ENCODE measurements at places on chromosomes 13 and 19. TPM values are rescaled to one million over a fixed set of nuclear protein-coding genes. Genes with fewer than 3 reads are reported as not detected.

DNA sequence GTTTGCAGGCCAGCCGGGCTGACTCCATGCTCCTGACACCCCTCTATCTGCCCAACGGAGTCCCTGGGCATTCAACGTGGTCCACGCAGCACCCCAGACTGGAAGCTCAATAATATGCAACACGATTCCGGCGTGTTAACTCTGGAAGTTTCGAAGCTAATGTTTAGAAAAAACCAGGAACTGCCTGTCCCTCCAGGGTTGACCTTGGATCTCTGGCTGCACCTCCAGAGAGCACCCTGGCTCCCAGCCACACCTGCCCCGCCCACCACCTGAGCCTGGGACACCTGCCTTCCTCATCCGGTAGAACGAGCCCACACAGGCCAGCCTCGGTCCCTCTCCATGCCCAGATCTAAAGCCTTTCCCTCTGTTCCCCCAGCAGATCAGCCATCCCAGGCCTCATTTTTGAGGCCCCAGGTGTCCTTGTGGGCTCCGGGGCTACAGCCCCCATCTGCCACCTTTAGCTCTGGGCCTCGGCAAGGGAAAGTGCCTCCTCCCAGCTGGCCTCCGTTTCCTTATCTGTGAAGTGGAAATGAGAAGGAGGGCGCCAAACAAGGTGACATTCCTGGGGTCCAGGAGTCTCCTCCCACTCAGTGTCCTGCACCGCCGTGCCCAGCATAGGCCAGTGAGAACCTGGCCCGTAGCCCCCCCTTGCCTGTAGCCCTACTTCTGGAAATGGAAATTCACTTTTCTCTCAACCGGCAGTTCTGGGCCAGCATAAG is 38.7 kb downstream of the KLF2 start:
- H3K4me3 ChIP-seq, result no peak overlapping the region
- no peaks in the 10 kb centered on the region for H3K27me3 ChIP-seq
- no peak overlapping the region for H3K27ac ChIP-seq
- peaks cover 80% of the 10 kb centered on the region for H3K4me1 ChIP-seq
- no peaks in the 10 kb centered on the region for H3K36me3 ChIP-seq

DNA sequence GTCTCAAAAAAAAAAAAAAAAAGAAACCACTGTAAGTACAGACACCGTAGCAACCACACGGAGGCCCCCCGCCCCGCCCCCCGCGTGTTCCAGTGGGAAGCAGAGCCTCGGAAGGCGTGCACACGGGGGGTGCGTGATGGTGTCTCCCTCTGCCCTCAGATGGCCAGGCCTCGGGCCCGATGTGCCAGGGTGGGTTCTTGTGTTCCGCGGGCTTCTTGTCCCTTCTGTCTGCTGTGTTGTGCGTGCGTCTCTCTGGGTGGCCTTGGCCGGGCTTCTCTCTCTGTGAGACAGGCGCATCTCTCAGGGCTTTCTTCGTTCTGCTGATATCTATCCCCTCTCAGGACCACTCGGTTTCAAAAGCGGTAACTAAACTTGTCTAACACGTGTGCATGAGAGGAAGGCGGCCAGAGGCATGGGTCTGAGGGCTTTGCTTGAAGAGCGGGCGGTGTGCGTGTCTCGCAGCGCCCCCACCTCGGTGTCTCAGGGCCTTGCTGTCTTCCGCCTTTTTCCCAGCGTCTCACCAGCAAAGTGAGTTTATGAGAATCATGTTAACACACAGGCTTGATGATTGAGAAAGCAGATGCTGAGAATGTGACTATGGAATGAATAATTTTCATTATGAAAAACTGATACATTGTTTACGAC is 12.6 kb downstream of the ATP11A start:
- no peaks in the 10 kb centered on the region for H3K36me3 ChIP-seq
- peaks cover 61% of the 10 kb centered on the region for H3K4me1 ChIP-seq
- no peaks in the 10 kb centered on the region for H3K27me3 ChIP-seq
- no peak overlapping the region for H3K27ac ChIP-seq
- no peak for DNase-seq

DNA sequence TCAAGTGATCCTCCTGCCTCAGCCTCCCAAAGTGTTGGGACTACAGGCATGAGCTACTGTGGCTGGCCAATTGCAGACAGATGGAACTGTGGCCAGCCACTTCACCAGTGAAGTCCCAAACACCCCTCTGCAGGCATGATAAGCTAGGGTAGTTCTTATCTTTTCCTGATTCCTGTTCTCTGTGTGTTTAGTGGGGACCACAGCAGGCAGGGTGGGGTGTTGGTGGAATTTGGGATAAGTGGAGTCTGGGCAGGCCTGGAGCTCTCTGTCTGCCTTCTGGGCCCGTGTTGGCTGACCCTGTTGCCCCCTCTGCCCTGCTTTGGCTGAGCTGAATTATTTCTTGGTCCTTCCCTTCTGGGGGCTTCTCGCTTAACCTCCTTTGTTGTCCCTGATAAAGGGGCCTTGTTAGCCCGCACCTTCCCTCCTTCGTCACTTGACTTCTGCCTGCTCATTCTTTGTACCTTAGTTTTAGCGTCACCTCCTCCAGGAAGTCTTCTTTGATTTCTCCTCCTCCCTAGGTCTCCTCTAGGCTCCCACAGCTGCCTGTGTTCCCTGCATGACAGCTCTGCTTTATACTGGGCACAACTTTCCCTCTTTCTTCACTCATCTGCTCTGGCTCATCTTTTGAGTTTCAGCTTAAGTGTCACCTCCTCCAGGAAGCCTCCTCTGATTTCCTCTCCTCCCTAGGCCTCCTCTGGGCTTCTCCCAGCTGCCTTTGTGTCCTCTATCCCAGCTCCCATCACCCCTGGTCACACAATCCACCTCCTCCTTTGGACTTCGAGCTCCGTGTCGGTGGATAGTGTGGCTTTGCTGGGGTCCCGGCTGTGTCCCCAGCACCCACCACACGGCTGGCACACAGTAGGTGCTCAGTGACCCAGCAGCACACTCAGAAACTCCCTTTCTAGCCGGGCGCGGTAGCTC is 1.7 kb upstream of the NCLN start:
- DNase-seq, result no peak
- peaks cover 13% of the 10 kb centered on the region for H3K4me1 ChIP-seq
- no peak overlapping the region for H3K4me3 ChIP-seq
- H3K36me3 ChIP-seq, result peaks cover 6% of the 10 kb centered on the region

DNA sequence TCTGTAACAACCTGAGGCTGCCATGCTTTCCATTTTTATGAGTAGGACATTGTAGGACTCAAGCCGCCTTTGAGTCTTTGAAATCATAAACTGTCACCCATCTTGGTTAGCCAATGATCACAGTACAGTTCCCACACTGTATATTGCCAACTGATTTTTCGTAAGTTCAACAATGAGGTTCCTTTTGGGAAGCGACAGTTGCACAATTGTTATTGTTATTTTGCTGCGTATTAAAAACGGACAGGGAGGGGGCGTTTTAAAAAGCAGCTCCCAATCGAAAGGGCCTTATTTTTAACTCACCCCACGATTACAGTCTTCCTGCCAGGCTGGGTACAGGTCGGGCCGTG is 601 bp downstream of the SLC46A3 start:
- peak overlapping the region; percentile 54 for H3K4me3 ChIP-seq
- H3K27me3 ChIP-seq, result no peaks in the 10 kb centered on the region
- H3K27ac ChIP-seq, result peak overlapping the region; percentile 98
- H3K4me1 ChIP-seq, result peaks cover 30% of the 10 kb centered on the region
- H3K36me3 ChIP-seq, result no peaks in the 10 kb centered on the region

CPT1C gene
- total RNA-seq, result 11.3 TPM

DNA sequence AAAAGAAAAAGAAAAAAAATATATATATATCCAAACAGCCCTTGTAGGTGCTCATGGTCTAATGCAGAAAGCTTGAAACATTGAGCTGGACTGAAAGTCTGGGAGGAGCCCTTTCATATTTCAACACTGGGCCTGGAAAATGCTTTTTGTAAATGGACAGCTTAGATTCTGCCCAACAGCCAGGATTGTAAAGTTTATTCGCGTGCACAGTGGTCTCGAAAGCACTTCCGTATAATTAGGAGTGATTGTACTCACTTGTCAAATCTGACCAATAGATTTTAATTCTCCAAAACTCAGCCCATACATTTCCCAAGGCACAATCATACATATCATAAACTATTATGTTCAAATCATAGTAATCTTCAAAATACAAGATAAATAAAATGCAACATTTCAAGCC is 260.1 kb downstream of the COL4A1 start:
- no peak overlapping the region for H3K4me3 ChIP-seq
- H3K36me3 ChIP-seq, result no peaks in the 10 kb centered on the region
- peaks cover 8% of the 10 kb centered on the region for H3K4me1 ChIP-seq
- no peaks in the 10 kb centered on the region for H3K27me3 ChIP-seq

GRCh38 chr13:109126178-109126577 is 496.8 kb downstream of the MYO16 start:
- H3K4me3 ChIP-seq, result no peak overlapping the region
- H3K27ac ChIP-seq, result no peak overlapping the region
- H3K4me1 ChIP-seq, result no peaks in the 10 kb centered on the region
- no peaks in the 10 kb centered on the region for H3K27me3 ChIP-seq
- no peak for DNase-seq

GRCh38 chr13:113832631-113833030 is 31.2 kb downstream of the GAS6 start:
- H3K27ac ChIP-seq, result no peak overlapping the region
- no peak overlapping the region for H3K4me3 ChIP-seq
- peaks cover 9% of the 10 kb centered on the region for H3K4me1 ChIP-seq
- DNase-seq, result no peak
- no peaks in the 10 kb centered on the region for H3K27me3 ChIP-seq

GRCh38 chr13:43309311-43309710 is 285.9 kb downstream of the DNAJC15 start:
- H3K36me3 ChIP-seq, result no peaks in the 10 kb centered on the region
- DNase-seq, result no peak
- H3K27ac ChIP-seq, result no peak overlapping the region
- no peak overlapping the region for H3K4me3 ChIP-seq
- no peaks in the 10 kb centered on the region for H3K27me3 ChIP-seq
- H3K4me1 ChIP-seq, result no peaks in the 10 kb centered on the region

DNA sequence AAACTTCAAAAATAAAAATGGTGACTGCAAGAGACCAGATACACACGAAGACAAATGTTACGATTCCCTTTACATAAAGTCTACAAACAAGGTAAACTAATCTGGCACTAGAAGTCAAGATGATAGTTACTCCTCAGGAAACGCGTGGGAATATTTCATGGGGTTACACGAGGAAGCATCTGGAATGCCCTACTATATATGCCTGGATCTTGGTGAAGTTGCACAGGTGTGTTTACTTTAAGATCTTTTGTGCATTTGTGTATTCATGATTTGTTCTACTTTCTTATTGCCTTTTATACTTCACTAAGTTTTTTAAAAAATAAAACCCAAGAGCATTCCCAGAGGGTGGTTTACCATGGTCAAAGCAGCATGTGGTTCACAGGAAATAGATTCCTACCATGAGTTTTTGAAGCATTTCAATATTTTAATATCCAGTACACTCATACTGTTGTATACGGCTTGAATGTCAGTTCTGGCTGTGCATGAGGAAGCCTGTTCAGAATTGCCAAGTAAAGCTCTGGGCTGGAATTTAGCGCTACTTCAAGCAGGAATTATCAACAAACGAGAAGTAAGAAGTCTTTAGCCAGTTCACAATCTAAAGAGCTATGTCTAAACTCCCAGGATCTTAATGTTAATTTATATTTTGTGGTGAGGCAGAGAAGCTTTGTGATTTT is 239.8 kb upstream of the KLHL1 start:
- H3K27me3 ChIP-seq, result no peaks in the 10 kb centered on the region
- no peaks in the 10 kb centered on the region for H3K36me3 ChIP-seq

COL5A3 gene
- total RNA-seq, result 15.9 TPM

NCLN gene
- total RNA-seq, result 67.7 TPM

DNA sequence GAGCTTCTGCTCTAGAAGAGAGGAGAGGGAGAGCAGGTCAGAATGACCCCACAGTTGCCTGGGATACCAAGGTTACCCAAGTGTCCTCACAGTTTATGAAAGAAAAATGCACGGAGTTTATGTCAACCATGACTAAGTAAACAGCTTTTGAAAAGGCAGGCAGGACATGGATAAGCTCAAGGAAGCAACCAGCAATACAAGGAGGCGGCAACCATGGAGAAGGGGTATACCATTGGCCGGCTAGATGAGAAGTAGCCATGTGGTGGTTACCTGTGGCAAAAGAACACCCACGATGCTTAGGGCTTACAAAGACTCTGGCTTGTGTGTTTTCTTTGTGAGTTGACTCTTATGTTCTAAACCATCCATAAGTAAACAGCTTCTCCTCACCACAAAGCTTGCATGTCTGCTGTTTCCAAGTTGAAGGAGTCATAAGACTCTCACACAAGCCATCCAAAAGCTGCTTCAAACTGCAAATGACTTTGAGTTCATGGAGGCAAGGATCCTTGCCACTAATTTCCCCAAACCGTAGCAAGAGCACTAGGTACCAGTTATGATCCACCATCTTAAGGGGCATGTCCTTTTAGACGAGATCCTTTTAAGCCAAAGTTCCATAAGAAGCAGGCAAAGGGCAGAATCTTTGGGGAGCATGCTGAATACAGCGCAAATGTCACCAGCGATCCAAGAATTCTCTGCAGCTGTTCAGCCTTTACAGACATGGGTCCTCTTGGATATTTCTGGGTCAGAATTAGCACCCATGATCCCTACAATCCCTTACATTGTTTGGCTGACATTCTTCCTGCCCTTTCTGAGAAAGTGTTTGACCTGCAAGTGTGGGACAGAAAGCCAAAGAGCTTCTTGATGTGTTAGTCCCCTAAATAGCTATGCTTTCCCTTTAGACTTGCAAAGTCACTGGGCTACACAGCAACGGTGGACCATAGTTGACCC is 74.8 kb upstream of the IPO5 start:
- no peak for DNase-seq
- no peaks in the 10 kb centered on the region for H3K36me3 ChIP-seq
- no peak overlapping the region for H3K4me3 ChIP-seq
- no peaks in the 10 kb centered on the region for H3K27me3 ChIP-seq
- H3K4me1 ChIP-seq, result no peaks in the 10 kb centered on the region

DNA sequence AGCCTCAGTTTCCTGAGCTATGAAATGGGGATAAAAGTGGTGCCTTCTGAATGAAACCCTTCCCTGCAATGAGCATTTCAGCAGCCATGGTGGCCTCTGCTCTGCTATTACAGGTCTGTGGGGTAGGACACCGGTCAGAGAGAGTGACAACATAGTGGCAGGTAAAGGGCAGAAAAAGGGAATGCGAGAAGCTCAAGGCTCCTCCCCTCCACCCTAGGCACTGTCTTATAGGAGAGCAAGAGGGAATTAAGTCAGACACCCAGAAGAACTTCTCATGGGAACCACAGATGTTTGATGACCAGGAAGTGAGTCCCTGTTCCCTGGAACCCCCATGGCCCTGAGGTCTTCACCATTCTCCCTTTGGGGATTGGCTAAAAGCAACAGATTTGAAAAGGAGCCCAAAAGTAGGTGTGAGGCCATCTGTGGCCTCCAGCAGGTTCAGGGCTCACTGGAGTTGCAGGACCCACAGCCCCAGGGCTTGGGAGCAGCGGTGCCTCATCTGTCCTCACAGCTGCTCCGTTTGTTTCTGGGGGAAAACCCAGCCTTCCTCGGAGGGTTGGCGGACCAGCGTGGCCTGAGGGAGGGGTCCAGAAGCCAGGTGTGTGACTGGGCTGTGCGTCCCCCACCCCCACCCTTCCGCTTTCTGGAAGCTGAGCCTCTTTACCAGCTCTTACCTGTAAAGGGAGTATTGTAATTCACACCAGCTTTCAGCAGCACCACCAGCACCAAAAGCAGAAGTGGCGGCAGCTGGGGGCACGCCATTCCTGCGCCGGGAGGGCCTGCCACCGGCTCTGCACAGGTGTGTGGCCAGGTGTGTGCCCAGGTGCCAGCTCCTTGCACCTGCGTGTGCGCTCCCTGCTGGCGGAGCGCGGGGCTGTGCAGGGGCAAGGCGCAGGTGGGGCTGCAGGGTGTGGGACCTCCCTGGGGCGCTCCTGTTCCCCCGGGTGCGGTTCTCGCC is 19.4 kb downstream of the IQCN start:
- DNase-seq, result peak; percentile 40
- H3K36me3 ChIP-seq, result peaks cover 10% of the 10 kb centered on the region
- no peak overlapping the region for H3K27ac ChIP-seq
- no peaks in the 10 kb centered on the region for H3K27me3 ChIP-seq
